ENCODE measurements at places on chromosomes 11 and 22.

- DNase-seq = no peak
Measured at GRCh38 chr11:78313181-78313795, 104.3 kb downstream of the GAB2 start.

- no peak for DNase-seq
Measured at GRCh38 chr22:37716708-37717107, 19.9 kb downstream of the TRIOBP start.

GRCh38 chr22:28560046-28560742, 119.4 kb downstream of the TTC28 start:
- DNase-seq = no peak

- no peak for DNase-seq
Measured at GRCh38 chr11:125569915-125570621, 791 bp downstream of the EI24 start.

DNA sequence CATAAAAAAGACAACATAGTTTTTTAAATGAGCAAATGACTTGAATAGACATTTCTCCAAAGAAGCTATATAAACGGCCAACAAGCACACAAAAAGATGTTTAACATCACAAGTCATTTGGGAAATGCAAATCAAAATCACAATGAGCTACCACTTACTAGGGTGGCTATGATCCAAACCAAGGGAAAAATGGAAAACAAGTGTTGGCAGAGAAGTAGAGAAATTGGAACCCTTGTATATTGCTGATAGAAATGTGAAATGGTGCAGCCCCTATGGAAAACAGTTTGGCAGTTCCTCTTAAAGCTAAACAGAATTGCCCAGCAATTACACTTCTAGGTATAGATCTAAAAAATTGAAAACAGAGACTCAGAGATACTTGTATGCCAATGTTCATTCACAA, 29.0 kb downstream of the PAMR1 start:
- no peak for DNase-seq

- no peak for DNase-seq
Measured at GRCh38 chr11:57360991-57361390, 20.0 kb downstream of the PRG3 start.

DNA sequence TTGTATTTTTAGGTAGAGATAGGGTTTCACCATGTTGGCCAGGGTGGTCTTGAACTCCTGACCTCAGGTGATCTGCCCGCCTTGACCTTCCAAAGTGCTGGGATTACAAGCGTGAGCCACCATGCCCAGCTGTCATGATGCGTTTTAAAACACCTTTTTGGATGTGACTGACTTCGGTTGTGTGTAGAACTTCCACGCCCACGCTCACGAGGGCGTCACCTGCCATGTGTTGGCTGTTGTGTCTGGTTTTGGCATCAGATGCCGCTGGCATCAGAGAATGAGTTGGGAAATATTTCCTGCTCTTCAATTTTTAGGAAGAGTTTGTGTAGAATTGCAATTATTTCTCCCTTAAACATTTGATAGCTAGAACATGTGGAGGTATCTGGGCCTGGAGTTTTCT, 109.1 kb downstream of the KCNQ1 start:
- DNase-seq = no peak

- peak; percentile 20 for DNase-seq
Measured at GRCh38 chr22:39498368-39498767, 3.7 kb upstream of the MIEF1 start.

DNA sequence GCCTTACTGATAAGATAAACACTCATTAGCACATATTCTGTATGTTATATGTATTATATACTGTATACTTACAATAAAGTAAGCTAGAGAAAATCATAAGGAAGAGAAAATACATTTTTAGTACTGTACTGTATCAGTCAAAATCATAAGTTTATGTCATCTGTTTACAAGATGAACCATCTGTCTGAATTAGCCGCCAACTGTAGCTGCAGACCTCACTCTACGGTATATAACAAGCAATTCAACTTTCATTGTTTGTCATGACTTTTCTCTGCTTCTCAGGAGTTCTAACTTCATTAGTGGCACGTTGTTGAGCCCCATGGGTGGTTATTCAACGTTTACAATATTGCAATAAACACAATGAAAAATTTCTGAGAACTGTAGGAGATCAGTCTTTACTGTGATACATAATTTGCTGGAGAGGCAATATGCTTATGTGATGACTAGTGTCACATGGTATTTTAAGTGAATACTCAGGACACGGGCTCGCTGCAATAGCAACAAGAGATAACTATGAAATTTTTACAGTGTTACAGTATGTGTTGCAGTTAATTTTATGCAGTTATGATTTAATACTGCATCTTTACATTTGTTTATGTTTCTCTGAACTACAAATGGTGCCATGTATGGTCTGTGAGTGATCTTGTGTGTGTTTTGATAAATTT, 132.2 kb upstream of the CTSC start:
- no peak for DNase-seq

- peak; percentile 60 for DNase-seq
Measured at GRCh38 chr11:125348674-125349309, 147.3 kb downstream of the FEZ1 start.

GRCh38 chr22:31431950-31432349, 32.5 kb downstream of the DRG1 start:
- no peak for DNase-seq

- no peak for DNase-seq
Measured at GRCh38 chr22:30824096-30824495, 129.4 kb downstream of the OSBP2 start.

DNA sequence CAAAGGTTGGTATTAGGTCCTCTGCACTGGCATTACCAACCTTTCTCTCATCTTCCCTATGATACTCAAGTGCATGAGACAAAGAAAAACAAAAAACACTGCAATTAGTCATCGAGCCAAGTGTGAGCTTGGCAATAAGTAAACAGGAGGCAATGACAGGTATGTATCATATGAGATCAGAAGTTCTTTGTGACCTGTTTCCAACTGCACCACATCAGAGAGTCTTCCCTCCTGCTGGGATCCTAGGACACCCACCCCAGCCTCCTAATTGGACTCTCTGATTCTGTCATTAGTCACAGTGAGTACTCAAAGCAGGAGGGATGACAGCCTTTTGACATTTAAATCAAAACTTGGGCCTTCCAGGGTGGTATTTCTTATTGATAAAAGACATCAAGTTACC, 7.8 kb upstream of the JAML start:
- no peak for DNase-seq

DNA sequence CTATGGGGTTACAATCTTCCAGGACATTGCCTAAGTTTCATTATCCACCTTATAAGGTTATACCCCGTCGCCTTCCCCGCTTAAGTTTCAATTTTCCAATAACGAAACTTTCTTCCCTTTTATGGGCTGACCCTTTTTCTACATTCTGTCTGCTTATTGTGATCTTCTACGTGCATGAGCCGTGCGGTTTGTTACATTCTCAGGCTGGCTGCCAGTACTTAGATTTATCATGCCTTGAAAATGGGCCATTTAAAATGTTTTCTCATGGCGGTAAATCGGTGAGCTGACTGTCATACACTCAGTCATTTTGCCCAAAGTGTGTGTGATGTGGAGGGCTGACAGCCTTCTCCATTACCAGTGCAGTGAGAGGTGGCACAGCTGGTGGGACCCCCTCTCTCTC, 23.3 kb downstream of the DGCR6L start:
- no peak for DNase-seq

GRCh38 chr11:126635511-126635910, 280.0 kb downstream of the ST3GAL4 start:
- DNase-seq = no peak

- no peak for DNase-seq
Measured at GRCh38 chr11:43130616-43131015, 181.2 kb upstream of the API5 start.

- no peak for DNase-seq
Measured at GRCh38 chr11:76591416-76591815, 79.1 kb downstream of the LRRC32 start.

DNA sequence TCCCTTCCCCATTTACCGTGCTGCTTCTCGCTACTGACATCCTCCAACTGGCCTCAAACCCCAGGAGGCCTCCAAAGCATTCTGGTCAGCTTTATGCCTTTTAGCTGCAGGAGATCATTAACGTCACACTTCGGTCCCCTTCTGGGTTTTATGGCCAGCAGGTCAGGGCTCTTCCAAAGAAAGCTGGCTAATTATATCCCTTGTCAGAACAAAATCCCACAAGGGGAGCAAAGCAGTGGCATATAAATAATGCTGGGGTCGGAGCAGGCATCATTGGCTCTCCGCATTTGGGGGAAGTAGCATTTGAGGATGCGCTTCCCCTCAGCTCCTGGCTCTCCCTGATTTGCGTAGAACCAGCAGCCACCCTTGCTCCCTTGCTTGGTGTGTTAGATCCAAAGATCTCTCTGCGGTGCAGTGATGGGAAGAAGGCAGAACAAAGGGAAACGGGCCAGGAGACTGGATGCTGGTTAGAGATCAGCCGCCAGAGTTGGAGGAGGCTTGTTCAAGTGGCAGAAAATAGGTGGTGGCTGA, 117.4 kb downstream of the DBX1 start:
- no peak for DNase-seq

DNA sequence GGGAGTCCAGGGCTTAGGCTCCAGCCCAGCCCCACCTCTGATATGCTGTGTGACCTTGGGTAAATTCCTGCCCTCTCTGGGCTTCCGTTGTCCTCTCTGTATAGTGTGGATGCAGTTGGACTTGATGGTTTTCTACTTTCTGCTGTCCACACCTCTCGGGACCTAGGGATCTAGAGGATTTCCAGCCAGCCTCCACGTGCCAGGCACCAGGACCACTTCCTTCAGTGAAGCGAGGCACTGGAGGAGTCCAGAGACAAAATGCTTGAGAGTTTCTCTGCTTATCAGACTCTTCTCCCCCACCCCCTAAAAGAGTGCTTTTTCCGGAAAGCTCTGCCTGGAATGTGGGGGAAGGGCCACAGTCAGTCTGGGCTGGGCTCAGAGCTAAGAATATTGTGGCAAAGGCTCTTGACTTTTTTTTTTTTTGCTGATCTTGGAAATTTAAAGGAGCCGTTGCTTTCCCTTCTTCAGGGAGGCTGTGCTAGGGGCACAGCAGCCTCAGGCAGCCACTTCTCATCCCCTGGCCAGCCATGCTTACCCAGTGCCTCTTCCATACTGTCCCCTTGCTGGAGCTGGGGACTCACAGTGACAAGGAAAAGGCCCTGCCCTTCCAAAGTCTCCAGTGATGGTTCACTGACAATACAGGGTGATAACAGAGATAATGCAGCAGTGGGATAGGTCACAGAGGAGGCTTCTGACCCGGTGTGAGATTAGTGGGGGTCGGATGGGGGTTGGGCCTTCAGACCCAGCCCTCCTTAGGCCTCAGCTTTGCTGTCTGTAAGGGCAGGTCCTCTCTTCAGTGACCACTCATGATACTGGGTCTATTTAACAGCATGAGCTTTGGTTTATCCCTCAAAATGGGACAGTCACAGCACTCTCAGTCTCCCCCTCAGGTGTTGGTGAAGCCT, 2.9 kb upstream of the SERPINH1 start:
- DNase-seq = peak; percentile 84

DNA sequence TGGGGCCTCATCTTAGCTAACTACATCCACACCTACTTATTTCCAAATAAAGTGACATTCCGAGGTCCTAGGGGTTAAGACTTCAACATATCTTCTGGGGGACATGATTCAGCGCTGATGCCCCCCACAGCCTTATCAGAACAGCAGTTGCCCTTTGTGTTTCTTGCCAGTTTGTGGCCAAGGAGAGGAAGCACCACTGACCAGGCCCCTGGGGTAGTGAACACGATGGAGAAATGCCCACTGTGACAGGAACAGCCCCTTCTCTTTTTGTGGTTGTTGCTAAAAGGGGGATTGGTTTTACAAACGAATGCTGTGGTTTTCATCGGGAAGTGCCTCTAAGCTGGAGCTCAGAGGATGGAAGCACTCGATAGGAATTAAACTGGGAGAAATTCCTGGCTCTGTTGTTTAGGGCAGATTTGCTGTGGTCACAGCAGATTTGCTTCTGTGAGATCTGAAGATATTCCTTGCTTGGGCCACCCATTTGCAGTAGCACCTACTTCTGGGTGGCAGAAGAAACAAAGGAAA, 88.8 kb downstream of the ABTB2 start:
- no peak for DNase-seq

GRCh38 chr22:30250661-30251267, 4.2 kb upstream of the LIF start:
- peak; percentile 87 for DNase-seq

GRCh38 chr11:78151804-78152203, 12.4 kb upstream of the ALG8 start:
- no peak for DNase-seq

- DNase-seq = no peak
Measured at GRCh38 chr11:100776212-100776896, 89.3 kb downstream of the ARHGAP42 start.

- DNase-seq = no peak
Measured at GRCh38 chr22:47452184-47452583, 689.7 kb downstream of the TBC1D22A start.

GRCh38 chr22:16914006-16914405, 88.8 kb upstream of the XKR3 start:
- no peak for DNase-seq

- no peak for DNase-seq
Measured at GRCh38 chr22:44894321-44894720, 115.5 kb downstream of the PHF21B start.

DNA sequence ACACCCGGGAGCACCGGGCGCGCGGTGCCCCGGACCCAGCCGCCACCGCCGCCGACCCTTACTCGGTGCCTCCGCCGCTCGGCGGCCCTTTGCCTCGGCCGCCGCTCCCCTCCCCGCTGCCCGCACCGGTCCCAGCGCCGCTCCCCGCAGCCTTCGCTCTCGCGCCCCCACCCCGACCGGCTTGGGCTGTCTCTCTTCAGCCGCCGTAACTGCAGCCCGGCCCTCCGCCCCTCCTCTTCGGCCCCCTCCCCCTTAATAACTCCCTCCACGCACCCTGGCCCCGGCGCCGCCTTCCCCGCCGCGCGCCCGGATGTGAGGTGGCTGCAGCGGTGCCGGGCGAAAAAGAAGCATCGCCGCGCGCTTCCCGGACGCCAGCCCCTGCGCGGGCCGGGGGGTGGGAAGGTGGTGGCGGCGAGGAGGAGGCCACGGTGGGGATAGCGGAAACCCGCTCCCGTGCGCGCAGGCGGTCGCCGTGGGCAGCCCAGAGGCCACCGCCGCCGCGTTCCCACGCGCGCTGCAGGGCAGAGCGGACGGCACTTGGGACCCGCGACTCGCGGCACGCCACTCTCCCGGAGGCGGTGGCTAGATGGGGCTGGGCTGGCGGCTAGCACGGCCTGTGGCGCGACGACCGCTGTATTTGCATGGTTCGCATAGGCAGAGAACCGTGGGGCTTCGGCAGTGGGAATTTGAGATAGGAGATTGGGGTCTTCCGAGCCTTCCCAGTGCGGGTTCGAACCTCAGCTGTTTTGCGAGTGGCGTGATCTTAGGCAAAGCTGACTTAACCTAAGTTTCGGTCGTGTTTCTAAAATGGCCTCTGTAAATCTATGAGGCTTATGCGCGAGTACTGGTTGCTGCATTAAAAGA, at the start of gene EIF4ENIF1:
EIF4ENIF1 (minus strand) TSS at position 211 of the 864 bp plus-strand sequence. CDS start 1,124 bp downstream, outside the sequence.
- peak; percentile 89 for DNase-seq

Measured in thyroid gland (tissue), 4 donors.